Karpas-422 (cell line): ENCODE measurements at places on chromosomes 4 and X. TPM values are rescaled to one million over a fixed set of nuclear protein-coding genes. Genes with fewer than 3 reads are reported as not detected.

Gene TEX13B
- not detected in 2 replicates for total RNA-seq

GRCh38 chr4:112693507-112693906 lies 56.6 kb downstream of the LARP7 start:
- no peaks in the 10 kb centered on the region for H3K27me3 ChIP-seq
- H3K4me1 ChIP-seq = no peaks in the 10 kb centered on the region
- no peak overlapping the region for H3K4me3 ChIP-seq

- H3K27ac ChIP-seq = no peak overlapping the region
- H3K4me1 ChIP-seq = no peaks in the 10 kb centered on the region
- DNase-seq = no peak
- no peak overlapping the region for H3K4me3 ChIP-seq
Observed at GRCh38 chrX:118108304-118108703, 8.3 kb downstream of the KLHL13 start.

DNA sequence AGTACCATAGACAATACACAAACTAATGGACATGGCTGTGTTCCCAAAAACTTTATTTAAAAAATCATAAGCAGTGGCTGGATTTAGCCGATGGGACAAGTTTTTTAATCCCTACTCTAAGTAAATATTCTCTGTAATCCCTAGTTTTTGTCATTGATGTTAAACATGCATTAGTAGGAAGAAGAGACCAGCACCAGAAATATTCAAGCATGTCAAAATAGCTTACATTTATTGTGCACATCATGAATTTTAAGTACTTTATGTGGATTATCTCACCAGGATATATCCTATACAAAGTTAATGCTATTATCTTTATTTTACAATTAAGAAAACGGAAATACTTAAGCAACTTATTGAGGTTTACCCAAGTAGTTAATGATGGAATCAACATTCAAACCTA lies 46.0 kb downstream of the HSPA4L start:
- H3K4me1 ChIP-seq = peaks cover 39% of the 10 kb centered on the region
- no peak overlapping the region for H3K4me3 ChIP-seq
- H3K36me3 ChIP-seq = no peaks in the 10 kb centered on the region
